CD14-positive monocyte (primary cell): ENCODE measurements at places on chromosomes 2 and 18.

GRCh38 chr2:74735564-74735963, 81.5 kb downstream of the SEMA4F start:
- no peak for DNase-seq

DNA sequence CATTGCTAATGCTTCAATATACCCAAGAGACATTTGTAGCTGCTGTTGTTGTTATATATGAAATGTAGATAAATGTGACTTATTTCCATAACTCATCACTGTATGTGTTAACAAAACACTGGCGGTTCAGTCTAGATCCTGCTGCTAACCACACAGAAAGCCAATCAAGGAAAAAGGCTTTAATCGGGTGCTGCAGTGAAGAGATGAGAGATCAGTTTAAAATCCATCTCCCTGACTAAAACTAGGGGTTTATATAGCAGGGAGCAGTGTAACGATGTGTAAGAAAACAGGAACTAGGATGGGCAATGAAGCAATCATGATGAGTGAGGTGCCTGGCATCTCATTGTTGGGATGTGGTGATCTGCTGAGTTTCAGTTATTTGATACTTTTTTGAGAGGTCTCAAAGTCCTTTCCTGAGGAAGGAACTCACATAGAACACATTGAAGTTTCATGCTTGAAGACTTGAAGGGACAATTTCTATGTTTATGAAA, 677.7 kb upstream of the CDH7 start:
- DNase-seq, result no peak

GRCh38 chr2:173079141-173079540, 3.5 kb downstream of the MAP3K20 start:
- DNase-seq, result no peak

GRCh38 chr18:9188359-9189231, 52.0 kb downstream of the ANKRD12 start:
- no peak for DNase-seq
